ENCODE measurements at places on chromosomes 13 and 19.
A peak's percentile ranks its signal among the peaks of the same experiment; 100 is the strongest.

DNA sequence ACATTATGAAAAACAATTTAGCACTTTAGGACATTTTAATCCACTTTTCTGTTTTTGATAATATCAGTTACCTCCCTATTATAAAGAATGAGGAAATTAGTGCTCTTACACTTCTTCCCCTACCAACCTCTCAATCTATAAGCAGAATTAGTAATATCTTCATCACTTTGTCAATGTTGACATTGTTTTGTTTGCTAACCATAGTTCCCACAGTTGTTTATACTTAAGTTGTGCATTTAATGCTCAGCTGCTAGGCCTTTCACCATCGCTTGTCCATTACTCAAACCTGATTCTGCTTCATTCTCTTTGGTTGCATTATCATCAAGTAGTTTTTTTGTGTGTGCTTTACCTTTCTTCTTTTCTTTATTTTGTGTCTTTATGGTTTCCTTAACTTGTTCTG lies 132.1 kb downstream of the CDK8 start:
- H3K4me3 ChIP-seq: no peak overlapping the region
- H3K4me1 ChIP-seq: no peaks in the 10 kb centered on the region
- H3K36me3 ChIP-seq: no peaks in the 10 kb centered on the region
- H3K27ac ChIP-seq: no peak overlapping the region
- DNase-seq: no peak

GRCh38 chr19:4474514-4475022 lies 2.5 kb downstream of the HDGFL2 start:
- H3K4me3 ChIP-seq: peak overlapping the region; percentile 28
- H3K27ac ChIP-seq: peak overlapping the region; percentile 26
- no peaks in the 10 kb centered on the region for H3K27me3 ChIP-seq

- DNase-seq: peak; percentile 13
- no peak overlapping the region for H3K27ac ChIP-seq
- H3K27me3 ChIP-seq: no peaks in the 10 kb centered on the region
- no peaks in the 10 kb centered on the region for H3K4me1 ChIP-seq
- no peaks in the 10 kb centered on the region for H3K36me3 ChIP-seq
Measured at GRCh38 chr13:64855506-64855905, 2374.6 kb downstream of the PCDH9 start.

- no peaks in the 10 kb centered on the region for H3K27me3 ChIP-seq
- H3K27ac ChIP-seq: no peak overlapping the region
- no peak for DNase-seq
- no peaks in the 10 kb centered on the region for H3K4me1 ChIP-seq
- no peaks in the 10 kb centered on the region for H3K36me3 ChIP-seq
Measured at GRCh38 chr13:87557788-87558187, 113.4 kb upstream of the SLITRK5 start.

DNA sequence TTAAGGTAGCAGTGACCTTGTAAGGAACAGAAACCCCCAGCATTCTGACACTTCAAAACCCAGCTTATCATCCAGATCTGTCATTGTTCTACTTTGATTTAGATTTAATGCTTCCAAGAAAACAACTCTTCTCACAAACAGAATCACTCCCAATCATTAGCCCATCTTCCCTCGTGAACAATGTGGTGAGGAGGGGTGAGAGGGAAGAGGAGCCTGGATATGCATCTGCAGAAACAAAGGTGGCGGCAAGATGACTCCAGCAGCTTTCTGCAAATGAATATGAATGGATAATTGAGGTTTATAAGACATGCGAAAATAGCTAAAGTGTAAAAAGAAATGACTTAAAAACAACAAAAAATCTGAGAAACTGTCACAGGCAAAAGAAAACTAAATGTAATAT lies 859.9 kb upstream of the SLC10A2 start:
- no peaks in the 10 kb centered on the region for H3K27me3 ChIP-seq
- no peak overlapping the region for H3K4me3 ChIP-seq
- no peak for DNase-seq
- H3K27ac ChIP-seq: no peak overlapping the region
- H3K4me1 ChIP-seq: no peaks in the 10 kb centered on the region
- no peaks in the 10 kb centered on the region for H3K36me3 ChIP-seq

- no peaks in the 10 kb centered on the region for H3K36me3 ChIP-seq
- H3K27me3 ChIP-seq: no peaks in the 10 kb centered on the region
- H3K27ac ChIP-seq: peak overlapping the region; percentile 86
- DNase-seq: no peak
Measured at GRCh38 chr13:106473154-106473553, 62.3 kb downstream of the EFNB2 start.

DNA sequence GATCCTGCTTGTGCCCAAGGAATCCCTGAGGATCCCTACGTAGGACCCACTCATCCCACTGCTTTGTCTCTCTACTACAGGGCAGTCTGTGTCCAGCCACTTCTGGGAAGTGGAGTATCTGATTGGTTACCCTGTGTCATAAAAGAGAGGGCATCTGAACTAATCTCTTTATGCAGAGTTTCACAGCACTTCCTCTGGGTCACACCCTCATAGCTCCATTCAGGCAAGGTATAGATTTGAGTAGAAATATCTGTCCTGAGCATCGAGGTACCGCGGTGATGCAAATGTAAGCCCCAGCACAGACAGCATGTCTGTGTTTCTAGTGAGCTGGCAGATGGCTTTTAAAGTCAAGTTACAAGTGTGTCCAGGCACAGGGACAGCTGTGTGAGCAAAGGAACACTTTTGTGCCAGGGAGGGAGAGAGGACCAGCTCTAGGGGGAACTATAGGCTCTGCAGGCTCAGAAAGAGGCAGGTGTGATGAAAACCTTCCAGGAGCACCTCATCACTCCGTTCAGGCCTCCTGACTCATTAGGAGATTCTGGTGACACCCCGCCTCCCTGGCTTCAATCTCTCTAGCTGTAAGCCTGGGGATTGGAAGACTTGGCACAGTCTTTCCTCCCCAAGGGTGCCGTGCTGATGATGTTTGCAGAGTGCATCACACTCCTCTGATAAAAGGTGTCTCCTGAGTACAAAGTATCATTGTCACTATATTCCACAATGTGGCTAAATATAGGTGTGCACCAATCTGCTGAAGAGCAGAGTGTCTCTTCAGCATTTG lies 84.3 kb upstream of the UBL3 start:
- no peaks in the 10 kb centered on the region for H3K36me3 ChIP-seq
- peaks cover 7% of the 10 kb centered on the region for H3K4me1 ChIP-seq
- DNase-seq: peak; percentile 66
- H3K27me3 ChIP-seq: no peaks in the 10 kb centered on the region

- H3K36me3 ChIP-seq: no peaks in the 10 kb centered on the region
- no peaks in the 10 kb centered on the region for H3K27me3 ChIP-seq
- H3K4me1 ChIP-seq: peaks cover 37% of the 10 kb centered on the region
- no peak overlapping the region for H3K4me3 ChIP-seq
- DNase-seq: no peak
Measured at GRCh38 chr19:14473073-14473977, 1.8 kb downstream of the PTGER1 start.
